ENCODE measurements at places on chromosomes 5 and 9. TPM values are rescaled to one million over a fixed set of nuclear protein-coding genes. Genes with fewer than 3 reads are reported as not detected.

The PGM5 gene
- not detected for total RNA-seq

The FOXI1 gene
- total RNA-seq, result not detected

The TMEM174 gene
- not detected for total RNA-seq

The PRRT1B gene
- not detected for total RNA-seq

The TMEM171 gene
- not detected for total RNA-seq

The EGR1 gene
- 14.0 TPM for total RNA-seq

All from activated T-helper 17 cell treated with anti-CD3 and anti-CD28 coated beads, Interleukin-2, amount 50 U/mL, for 72 hours (primary cell).